ENCODE measurements at places on chromosomes 3 and 15. TPM values are rescaled to one million over a fixed set of nuclear protein-coding genes. Genes with fewer than 3 reads are reported as not detected.

SMCO1 gene
- not detected for total RNA-seq

DNAH1 gene
- 9.4 TPM for total RNA-seq

BHLHE40 gene
- total RNA-seq = 87.8 TPM

P3H2 gene
- total RNA-seq = 9.7 TPM

GOLGA6A gene
- not detected for total RNA-seq

SHC4 gene
- total RNA-seq = 6.2 TPM

ASB14 gene
- total RNA-seq = not detected

MYLK gene
- 1,187 TPM for total RNA-seq

CHRFAM7A gene
- 5.1 TPM for total RNA-seq

GHRL gene
- total RNA-seq = 1.0 TPM

ACKR2 gene
- total RNA-seq = 20.6 TPM

LTF gene
- 3.7 TPM for total RNA-seq

MESP1 gene
- total RNA-seq = 0.69 TPM

LEO1 gene
- total RNA-seq = 10.0 TPM

AMIGO3 gene
- total RNA-seq = not detected

ALPK3 gene
- 27.3 TPM for total RNA-seq

PLS1 gene
- 0.86 TPM for total RNA-seq

C15orf62 gene
- total RNA-seq = 0.10 TPM

RARRES1 gene
- total RNA-seq = 446 TPM

ASB7 gene
- 10.2 TPM for total RNA-seq

FBXW12 gene
- total RNA-seq = not detected

ZKSCAN7 gene
- total RNA-seq = 3.9 TPM

RETNLB gene
- not detected for total RNA-seq

Measured in posterior vena cava (tissue), 2 donors.